ENCODE measurements at places on chromosomes 4 and X.

DNA sequence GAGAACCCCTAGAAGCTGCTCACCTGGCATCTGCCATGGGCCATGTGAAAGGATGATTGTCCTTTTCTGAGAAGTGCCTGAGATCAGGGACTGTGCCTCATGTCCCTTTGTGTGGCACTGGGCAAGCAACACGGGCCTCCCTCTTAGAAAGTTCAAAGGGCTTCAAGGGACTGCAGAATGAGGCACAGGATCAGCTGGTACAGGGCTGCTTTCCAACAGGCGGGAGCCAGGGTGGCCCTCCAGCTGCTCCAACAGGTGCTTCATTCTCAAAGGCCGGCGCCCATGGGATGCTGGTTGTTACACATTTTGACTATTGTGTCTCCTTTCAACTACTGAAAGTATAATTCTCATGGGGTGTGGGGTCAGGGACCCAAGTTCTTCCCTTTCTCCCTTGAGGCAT is 114.7 kb downstream of the ENPP6 start:
- DNase-seq: no peak

DNA sequence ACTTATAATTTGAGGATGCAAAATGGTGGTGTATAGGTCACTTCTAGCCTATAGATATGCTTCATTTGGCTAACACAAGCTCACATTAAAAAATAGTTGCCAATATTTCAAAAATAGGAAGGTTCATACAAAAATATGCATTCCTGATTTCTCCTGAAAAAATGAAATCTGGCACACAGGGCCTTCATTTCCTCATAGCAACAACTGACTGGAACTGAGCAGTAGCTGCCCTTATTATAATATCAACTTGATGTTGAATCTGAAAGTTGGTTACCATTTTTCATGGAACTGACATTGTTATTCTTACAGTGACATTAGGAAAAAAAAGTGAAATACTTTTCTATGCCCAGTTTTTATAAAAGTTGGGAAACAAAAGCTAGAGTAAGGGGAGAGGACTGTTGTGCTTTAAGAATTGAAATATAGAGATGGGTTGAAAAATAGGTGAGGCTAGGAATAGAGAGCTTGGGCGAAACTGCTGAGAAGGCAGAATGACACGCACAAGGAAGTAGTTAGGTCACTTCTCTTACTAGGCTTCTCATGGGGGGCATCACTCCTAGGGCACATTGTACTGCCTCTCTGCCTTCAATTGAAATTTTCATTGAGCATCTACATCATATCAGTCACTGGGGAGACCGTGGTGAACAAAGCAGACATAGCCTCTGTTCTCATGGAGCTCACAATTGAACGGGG is 43.1 kb upstream of the C1GALT1C1 start:
- DNase-seq: no peak

DNA sequence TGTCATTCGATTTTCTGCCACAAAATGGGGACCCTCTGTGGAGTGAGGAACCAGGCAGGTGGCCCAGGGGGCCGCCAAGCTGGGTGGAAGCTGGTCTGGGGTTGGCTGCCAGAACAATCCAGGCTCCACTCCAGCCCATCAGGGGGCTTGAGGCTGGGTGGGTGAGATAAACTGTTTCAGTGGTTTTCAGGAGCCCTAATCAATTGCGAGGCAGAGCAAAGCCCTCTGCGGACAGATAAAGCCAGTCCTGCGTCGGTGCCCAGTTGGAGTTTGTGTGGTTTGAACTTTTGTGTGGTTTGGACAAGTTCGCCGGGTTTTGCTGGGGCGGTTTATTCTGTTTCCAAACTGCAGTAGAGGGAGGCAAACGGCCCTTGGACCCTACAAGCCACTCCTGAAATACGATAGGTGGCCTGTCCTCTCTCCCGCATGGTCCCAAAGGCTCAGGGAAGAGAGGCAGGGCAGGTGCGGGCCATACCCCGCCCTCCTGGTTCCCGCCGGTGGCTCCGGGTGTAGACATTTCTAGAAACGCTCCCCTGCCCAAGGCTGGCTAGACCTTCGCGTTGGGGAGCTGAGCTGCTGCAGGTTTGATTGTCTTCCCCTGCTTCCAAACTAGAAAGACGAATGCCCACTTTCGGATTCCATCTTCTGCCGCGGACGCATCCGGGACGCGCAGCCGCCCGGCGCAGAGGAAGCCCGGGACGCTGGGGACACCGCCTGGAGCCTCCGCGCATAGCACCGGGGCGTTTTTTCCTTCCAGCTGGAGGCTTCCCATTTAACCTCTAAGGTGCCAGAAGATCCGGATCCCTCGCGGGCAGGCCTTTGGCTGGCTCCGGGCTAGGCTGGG is 169.0 kb upstream of the BCOR start:
- peak; percentile 48 for DNase-seq

- DNase-seq: no peak
Observed at GRCh38 chr4:134510544-134510943, 309.0 kb upstream of the PABPC4L start.

DNA sequence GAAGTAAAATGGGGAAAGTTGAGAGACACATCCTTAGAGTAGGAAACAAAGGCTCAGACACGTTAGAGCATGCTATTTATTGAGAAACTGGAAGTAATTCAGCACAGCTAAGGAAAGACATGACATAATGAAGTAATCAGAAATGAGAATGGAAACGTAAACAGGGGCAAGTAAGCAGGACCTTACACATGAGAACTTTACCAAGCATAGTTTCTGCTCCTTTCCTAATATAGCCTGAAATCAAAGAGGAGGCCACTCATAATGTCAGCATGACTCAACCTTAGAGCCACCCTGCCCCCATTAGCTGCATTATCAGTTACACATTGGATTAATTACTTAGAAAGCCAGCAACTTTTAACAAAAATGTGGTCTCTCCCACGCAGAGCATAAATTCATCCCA is 558.3 kb upstream of the GRIA3 start:
- no peak for DNase-seq

- no peak for DNase-seq
Observed at GRCh38 chr4:53558065-53558801, 33.1 kb downstream of the LNX1 start.

- no peak for DNase-seq
Observed at GRCh38 chr4:86775061-86775460, 74.1 kb downstream of the SLC10A6 start.

- no peak for DNase-seq
Observed at GRCh38 chrX:79369871-79370270, 2.7 kb upstream of the ITM2A start.

DNA sequence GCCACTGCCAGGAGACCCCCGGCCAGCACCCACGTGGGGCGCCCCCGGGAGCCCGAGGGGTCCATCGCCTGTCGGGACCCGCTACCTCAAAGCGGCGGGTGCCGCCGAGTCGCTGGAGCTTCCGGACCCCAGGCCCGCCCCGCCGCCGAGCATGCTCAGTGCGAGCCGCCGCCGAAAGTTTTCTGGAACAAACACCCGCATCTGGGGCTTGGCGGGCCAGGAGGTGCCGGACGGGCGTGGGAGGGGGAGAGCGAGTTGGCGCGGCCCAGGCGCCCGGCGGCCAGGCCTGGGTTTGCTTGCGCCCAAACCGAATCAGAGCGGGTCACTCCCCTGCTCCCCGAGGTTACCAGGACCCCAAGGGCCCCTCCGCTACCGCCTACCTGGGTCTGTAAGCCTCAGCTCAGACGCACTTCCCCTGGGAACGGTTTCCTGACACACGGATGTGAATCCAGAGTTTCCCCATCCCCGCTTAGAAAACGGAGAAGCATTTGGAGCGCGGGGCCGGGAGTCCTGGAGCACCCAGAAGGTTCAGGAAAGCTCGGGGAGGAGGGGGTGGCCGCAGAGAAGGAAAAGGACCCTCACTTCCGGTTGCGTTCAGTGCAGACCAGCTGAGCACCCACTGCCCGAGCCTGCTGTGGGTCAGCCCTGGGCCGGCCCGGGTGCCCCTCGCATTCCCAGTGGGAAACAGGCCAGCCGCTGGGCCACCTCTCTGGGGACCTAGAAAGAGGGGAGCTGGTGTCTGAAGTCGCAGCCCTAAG is at the start of gene EVC2:
Gene EVC2, minus strand, starts transcription at position 111 of the 758 bp plus-strand sequence. Its CDS starts 46 bp downstream, at position 65.
- DNase-seq: no peak

GRCh38 chr4:93359586-93359985 is 469.0 kb upstream of the ATOH1 start:
- no peak for DNase-seq

GRCh38 chrX:155046129-155046810 is 19.6 kb downstream of the FUNDC2 start:
- DNase-seq: no peak
